Progenitor cell of endocrine pancreas (in vitro differentiated cells): ENCODE measurements at places on chromosomes 6 and 20. TPM values are rescaled to one million over a fixed set of nuclear protein-coding genes. Genes with fewer than 3 reads are reported as not detected.
A peak's percentile ranks its signal among the peaks of the same experiment; 100 is the strongest.

DNA sequence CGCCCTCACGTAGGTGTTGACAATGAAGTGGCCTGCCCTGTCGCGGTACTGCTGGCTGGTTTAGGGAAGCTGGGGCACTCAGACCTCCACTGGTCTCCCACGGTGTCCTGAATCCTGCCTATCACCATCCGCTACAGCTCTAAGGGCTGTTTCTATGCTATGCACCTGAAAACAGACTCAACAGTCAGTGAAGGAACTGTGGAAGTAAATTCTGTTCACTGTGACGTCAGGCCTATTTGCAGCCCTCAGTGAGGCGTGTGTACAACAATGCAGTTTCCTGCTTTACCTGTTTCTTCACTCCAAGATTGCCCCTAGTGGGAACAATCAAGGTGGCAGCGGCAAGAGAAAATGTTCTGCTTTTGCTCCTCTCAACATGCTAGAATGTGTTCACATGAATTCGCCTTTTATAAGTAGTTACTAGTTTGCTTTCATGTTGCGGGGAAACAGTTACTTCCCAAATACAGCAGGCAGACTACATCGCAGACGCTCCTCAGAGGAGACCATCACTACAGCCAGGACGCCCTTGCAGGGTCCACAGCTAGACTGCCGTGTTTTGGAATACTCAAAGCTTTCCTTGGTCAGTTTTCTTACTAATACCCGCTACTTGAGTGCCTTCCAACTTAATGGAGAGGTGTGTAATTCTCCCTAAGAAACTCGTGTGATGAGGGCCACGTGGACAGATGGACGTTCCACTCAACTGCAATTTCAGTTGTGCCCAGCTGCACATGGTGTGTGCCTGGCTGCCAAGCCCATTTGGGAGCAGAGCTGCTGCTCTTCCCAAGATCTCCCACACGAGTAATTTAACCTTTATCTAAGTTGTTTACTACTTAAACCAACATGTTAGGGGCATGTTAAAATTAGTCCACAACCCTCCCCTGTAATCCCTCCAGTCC lies 25.4 kb downstream of the DIDO1 start:
- peaks cover 17% of the 10 kb centered on the region for H3K36me3 ChIP-seq
- no peaks in the 10 kb centered on the region for H3K27me3 ChIP-seq
- DNase-seq, result no peak
- H3K4me3 ChIP-seq, result no peak overlapping the region
- H3K4me1 ChIP-seq, result peaks cover 16% of the 10 kb centered on the region
- H3K27ac ChIP-seq, result peak overlapping the region; percentile 98

- H3K4me3 ChIP-seq, result no peak overlapping the region
- peaks cover 3% of the 10 kb centered on the region for H3K4me1 ChIP-seq
- H3K27me3 ChIP-seq, result no peaks in the 10 kb centered on the region
- peaks cover 4% of the 10 kb centered on the region for H3K36me3 ChIP-seq
- DNase-seq, result no peak
- H3K27ac ChIP-seq, result no peak overlapping the region
These were observed 18.3 kb downstream of the BCAS4 start for GRCh38 chr20:50813101-50813643.

DNA sequence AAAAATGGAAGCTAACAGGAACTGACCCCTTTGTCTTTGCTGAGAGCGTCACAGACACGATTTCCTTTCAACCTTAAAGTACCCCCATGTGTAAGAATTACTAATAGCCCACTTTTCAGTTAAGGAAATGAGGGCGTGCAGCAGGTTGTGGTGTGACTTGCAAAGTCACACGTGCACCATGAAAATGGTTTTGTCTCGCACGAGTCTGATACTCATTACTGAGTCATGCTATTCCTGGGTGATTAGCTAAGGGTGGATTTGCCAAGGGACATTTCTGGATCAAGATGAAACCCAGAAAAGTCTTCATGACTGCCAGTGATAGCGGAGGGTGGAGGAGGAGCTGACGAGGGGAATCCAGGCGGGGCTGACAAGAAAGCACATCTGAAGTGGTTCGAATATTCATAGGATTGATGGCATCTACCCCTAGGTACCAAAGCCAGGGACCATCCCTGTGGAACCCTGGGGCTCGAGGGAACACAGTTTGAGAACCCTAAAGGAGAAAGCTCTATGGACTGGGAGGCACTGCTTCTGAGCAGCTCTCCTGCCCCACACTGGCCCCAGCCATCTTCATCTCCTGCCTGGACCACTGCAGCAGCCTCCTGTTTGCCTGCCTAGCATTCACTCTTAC lies 12.1 kb upstream of the NFATC2 start:
- H3K27ac ChIP-seq, result no peak overlapping the region
- peaks cover 25% of the 10 kb centered on the region for H3K27me3 ChIP-seq
- no peaks in the 10 kb centered on the region for H3K36me3 ChIP-seq
- H3K4me3 ChIP-seq, result no peak overlapping the region
- DNase-seq, result no peak
- H3K4me1 ChIP-seq, result no peaks in the 10 kb centered on the region

- no peaks in the 10 kb centered on the region for H3K36me3 ChIP-seq
- no peak overlapping the region for H3K27ac ChIP-seq
- no peaks in the 10 kb centered on the region for H3K4me1 ChIP-seq
These were observed 19.4 kb upstream of the KCNB1 start for GRCh38 chr20:49501917-49502316.

GRCh38 chr20:53071833-53072232 lies 99.7 kb downstream of the TSHZ2 start:
- H3K27me3 ChIP-seq, result no peaks in the 10 kb centered on the region
- H3K36me3 ChIP-seq, result peaks cover 6% of the 10 kb centered on the region
- no peak overlapping the region for H3K27ac ChIP-seq
- no peak for DNase-seq
- H3K4me3 ChIP-seq, result no peak overlapping the region

GRCh38 chr20:61925555-61926252 lies 140.0 kb downstream of the TAF4 start:
- H3K27me3 ChIP-seq, result no peaks in the 10 kb centered on the region
- no peak overlapping the region for H3K4me3 ChIP-seq
- H3K36me3 ChIP-seq, result no peaks in the 10 kb centered on the region
- no peak for DNase-seq

DNA sequence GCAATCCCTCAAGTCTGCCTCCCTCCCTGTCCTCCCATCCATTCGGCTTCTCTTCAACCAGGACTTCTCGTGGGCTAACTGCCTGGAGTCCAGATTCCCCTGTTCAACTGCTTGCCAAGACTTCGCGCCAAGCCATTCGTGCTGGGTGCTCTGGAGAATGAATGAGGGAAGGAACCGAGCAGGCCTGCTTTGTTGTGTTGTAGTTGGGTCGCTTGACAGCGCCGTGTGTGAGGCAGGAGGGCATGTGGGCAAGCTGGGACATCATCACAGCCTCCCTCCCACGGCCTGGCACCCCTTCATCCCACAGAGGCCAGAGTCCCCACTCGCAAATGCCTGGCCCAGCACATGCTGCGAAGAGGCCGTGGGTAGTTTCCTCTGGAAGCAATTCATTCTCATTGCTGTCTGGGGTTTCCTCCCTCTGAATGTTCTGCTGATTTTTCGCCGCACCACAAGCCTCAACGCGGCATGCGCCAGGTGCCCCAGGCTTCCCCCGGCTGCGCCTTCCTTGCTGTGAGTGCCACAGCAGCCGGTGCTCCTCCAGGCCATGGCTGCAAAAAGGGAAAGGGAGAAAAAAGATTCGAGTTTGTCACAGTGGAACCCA lies 336.0 kb downstream of the QKI start:
- no peak for DNase-seq
- no peak overlapping the region for H3K4me3 ChIP-seq
- H3K27ac ChIP-seq, result no peak overlapping the region
- peaks cover 46% of the 10 kb centered on the region for H3K27me3 ChIP-seq

- H3K27me3 ChIP-seq, result no peaks in the 10 kb centered on the region
- no peak overlapping the region for H3K27ac ChIP-seq
- no peak overlapping the region for H3K4me3 ChIP-seq
- H3K4me1 ChIP-seq, result peaks cover 6% of the 10 kb centered on the region
These were observed 7.6 kb upstream of the TMEM14A start for GRCh38 chr6:52663120-52663935.

GRCh38 chr20:38301309-38301708 lies 2.6 kb upstream of the BPI start:
- DNase-seq, result no peak
- peaks cover 6% of the 10 kb centered on the region for H3K27me3 ChIP-seq
- H3K4me1 ChIP-seq, result peaks cover 9% of the 10 kb centered on the region
- no peak overlapping the region for H3K4me3 ChIP-seq
- H3K36me3 ChIP-seq, result no peaks in the 10 kb centered on the region

- H3K36me3 ChIP-seq, result peaks cover 1% of the 10 kb centered on the region
- H3K4me3 ChIP-seq, result no peak overlapping the region
- H3K4me1 ChIP-seq, result no peaks in the 10 kb centered on the region
These were observed 2.9 kb upstream of the TDRD6 start for GRCh38 chr6:46684771-46685170.

DNA sequence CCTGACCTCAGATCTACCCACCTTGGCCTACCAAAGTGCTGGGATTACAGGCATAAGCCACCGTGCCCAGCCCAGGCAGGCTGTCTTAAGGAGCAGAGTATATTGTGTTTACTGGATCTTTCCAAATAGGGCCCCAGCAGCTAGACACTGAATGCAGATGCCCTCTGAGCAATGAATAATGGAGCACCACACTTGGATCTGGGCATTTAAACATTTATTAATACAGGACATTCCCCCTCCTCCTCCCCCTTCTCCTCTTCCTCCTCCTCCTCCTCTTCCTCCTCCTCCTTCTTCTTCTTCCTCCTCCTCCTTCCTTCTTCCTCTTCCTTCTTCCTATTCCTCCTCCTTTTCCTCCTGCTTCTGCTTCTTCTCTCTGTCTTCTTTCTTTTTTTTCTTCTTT lies 34.2 kb downstream of the CD83 start:
- peaks cover 18% of the 10 kb centered on the region for H3K4me1 ChIP-seq
- H3K4me3 ChIP-seq, result no peak overlapping the region
- DNase-seq, result no peak
- H3K27ac ChIP-seq, result no peak overlapping the region
- H3K36me3 ChIP-seq, result no peaks in the 10 kb centered on the region

GRCh38 chr6:43956478-43956877 lies 170.8 kb downstream of the MRPL14 start:
- H3K27me3 ChIP-seq, result no peaks in the 10 kb centered on the region
- H3K27ac ChIP-seq, result no peak overlapping the region
- H3K4me3 ChIP-seq, result no peak overlapping the region
- DNase-seq, result no peak

Gene PDYN
- not detected in 2 replicates for total RNA-seq

Gene STX11
- not detected in 2 replicates for total RNA-seq

Gene TSBP1
- total RNA-seq, result not detected in 2 replicates

Gene CRISP3
- not detected in 2 replicates for total RNA-seq
